ENCODE measurements at places on chromosomes 4 and X.

- DNase-seq: no peak
These were observed 205.4 kb upstream of the GNPDA2 start for GRCh38 chr4:44931720-44932119.

DNA sequence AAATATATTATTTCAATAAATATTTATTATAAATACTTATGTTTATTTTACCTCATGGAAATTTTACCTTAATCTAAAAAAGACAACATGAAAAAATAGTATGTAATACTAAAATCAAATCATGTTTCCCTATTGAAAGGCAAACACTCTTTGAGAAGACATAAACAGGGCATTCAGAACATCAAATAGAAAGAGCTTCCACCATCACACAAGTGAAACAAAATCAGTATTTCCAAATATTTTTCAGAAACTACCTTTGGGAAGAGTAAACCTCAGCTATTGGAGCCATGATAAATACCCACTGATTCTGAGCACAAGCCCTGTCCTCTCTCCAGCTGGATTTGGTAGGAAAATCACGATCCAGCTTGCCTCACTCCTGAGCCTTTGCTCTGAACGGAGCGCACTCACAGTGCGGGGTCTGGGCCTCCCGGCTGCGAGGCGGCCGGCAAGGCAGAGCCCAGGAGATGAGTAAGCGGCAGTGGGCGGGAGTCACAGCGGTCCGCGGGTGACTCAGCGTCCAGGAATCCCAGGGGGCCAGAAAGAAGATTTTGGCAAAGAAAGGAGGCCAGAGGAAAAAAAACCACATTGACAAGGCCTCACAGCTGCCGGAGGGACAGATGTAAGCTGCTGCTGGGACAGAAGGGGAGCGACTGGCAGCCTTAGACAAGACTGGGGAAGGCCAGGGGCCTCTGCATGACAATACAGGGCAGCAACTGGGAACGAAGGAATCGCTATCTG lies 14.7 kb upstream of the ANXA5 start:
- DNase-seq: peak; percentile 87

DNA sequence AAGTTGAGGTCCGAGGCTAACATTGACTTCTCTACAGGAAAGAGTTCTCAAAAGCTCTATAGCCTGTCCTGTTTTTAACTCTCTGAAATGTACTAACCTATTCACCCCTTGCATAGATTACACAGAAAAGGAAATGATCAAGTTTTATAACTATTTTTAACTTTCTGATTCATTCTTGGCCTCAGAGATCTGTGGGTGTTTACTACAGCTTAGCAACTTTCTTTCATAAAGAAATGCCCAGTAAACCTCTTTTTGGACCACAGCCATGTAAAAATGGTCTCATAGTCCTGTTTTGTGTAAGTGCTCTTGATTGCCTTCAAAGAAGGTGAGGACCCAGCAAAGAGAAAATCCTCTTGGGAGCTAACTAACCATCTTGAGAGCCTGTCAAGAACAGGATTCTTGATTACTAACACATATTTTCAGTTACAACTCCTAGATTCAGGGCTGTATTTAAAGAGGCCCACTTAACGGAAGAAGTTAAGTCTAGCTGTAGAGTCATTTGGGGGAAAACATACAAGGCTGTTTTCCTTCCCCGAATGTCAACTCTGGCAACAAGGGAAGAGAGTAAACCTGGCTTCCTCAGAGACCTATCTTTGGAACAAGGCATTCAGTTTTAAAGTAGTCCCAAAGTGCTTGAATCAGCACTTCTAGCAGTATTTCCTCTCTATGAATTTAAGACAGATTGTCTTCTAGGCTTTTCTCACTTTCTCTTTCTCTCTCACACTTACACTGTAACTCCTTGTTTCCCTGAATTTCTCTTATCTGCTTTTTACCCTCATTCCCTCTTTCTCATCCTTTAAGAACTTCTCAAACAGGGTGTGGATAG lies 78.2 kb downstream of the IL21 start:
- DNase-seq: no peak

- DNase-seq: no peak
These were observed 370.1 kb downstream of the PPP3CA start for GRCh38 chr4:100977274-100977673.

GRCh38 chrX:8773117-8773516 lies 28.1 kb downstream of the FAM9A start:
- DNase-seq: no peak

DNA sequence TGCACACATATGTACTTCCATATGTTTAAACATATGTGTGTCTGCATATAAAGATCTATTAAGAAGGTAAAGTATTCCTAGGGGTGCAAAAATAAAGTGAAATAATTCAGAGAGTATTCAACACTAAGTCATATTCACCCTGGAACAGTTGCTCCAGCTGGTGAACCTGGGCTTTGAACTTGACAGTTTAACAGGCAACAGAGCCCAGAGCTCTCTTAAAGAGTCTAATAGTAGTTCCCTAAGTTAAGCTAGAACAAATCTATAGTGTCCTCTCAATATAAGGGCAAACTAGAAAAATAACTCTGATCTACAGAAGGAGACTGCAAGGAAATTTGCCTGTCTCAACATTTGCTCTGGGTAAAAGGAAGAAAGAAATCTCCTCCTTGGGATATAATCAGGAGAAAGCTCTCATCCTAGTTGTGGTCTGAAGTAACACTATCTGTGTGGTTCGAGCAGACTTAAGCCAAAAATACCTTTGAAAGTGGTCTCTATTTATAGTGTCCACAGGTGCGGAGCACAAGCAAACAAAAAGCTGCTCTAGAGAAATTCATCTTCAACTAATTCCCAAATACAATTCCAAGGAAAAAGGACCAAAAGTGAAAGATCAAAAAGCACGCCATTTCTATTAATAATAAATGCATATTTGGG lies 29.9 kb downstream of the VEGFC start:
- no peak for DNase-seq

DNA sequence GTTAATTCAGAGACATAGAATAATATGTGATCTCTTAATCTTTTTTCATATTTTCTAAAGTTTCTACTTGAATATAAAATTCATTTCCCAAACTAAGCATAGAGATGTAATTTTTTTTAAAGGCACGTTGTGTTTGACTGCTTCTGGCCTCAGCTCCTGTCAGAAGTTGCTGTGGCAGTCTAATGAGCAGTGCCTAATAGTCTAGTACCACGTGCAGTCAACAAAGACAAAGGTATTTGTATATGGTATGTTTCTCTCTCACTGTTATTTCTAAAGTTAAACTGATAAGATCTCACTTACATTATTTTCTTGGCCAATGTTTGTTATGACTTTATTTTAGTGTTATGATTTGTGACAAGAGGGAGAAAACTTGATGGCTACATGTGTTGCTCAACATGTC lies 48.6 kb upstream of the MCUB start:
- DNase-seq: no peak

- DNase-seq: no peak
These were observed at the start of gene TBC1D1 for GRCh38 chr4:37890801-37891259. TBC1D1 (plus strand) TSS chr4:37891084; CDS start chr4:37902096, 11,012 bp downstream.

GRCh38 chrX:153667956-153668396 lies 5.6 kb downstream of the PNCK start:
- DNase-seq: no peak

DNA sequence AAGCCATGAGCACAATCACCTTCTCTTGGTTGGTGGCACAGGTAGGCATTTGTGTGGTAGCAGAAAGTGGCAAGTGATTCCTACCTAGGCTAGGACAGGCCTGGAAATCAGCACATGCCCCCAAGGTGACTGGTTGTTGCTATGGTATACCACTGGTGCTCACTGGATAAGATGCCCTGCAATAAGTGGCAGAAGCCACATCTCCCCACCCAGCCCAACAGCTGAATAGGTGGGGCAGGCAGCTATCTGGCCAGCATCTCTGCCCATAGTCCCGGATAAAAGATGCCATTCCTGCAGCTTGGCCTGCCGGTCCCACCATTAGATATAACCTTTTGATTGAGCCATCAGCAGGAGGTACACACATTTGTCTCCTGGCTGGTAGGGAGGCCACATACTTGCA lies 21.1 kb downstream of the AMER1 start:
- DNase-seq: no peak

DNA sequence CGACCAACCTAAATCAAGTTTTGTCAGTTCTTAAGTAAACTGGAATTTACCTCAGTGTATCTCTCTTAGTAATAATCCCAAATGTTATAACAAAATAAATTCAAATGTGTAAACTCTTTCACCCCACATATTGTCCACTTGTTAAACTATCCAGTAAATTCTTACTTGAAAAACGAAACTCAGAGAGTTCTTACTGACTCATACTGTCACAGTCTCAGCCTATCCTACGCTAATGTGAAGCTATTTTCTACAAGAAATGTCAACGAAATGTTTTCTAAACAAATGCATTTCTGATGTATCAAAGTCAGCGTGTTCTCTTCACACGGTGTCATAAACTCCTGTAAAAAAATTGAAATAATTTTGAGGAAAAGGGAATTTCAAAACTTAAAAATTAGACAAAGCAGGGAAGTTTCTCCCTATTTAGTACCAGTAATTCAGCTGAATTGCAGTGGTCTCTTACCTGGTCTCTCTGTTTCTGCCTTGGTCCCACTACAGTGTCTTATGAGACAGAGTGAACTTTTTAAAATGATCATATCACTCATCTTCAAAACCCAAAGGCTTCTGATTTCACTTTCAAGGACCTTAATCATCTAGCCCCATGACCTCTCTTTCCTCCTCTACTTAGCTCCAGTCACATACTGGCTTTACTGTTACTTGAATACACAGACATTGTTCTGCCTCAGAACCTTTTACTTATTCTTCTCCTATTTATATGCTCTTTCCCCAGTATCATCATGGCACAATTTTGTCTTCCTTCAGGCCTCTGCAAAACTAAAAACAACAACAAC lies 63.3 kb downstream of the DCAF8L1 start:
- DNase-seq: no peak

DNA sequence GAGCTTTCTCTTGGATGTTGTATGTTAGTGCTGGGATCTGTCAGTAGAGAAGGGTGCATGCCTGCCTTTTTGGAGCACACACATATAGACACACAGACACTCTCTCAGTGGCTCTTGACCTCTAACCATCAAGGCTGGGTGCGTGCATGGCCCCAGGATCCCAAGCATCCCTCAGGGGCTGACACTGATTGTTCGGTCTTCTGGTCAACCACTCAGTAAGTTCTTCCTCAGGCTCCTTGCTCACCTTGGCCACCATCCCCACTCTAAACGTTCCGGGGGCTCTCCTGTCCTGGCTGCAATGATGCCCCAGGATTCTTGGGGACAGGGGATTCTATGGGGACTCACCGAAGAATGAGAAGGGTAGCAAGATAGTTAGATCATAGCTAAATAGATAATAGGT lies 179.6 kb downstream of the SHOX start:
- DNase-seq: no peak

DNA sequence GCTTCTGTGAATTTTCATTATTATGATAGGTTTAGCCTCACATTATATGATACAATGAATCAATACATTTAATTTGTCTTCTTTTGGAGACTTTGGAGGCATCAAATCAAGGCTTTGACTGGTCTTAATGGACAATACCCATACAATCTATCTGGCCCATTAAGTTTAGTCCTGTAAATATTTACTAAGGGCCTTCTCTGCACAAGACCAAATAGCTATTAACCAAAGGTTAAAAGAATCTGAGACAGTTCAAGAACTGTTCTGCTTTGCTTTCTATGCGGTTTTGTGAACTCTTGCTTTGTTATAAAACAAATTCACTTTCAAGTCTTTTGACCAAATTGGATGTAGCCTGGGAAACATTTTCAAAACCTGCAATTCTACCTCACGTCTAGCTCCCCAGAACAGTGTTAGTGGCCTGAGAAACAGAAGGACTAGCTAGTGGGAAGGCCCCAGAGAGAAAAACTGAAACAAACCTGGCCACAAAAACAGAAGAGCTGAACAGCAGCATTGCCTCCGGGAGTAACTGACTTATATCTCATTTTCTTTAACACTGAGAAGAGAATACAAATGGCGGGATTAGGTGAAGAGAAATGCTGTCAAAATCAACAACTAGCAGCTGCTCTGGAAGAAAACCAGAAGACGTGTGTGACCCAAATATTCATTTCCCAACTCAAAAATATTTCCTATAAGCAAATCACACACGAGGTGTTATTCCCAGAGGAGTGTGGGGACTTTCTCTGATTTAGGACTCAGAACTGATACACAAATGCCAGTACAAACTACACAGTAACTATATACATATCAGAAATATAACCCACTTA lies 548 bp downstream of the TLR1 start:
- no peak for DNase-seq

DNA sequence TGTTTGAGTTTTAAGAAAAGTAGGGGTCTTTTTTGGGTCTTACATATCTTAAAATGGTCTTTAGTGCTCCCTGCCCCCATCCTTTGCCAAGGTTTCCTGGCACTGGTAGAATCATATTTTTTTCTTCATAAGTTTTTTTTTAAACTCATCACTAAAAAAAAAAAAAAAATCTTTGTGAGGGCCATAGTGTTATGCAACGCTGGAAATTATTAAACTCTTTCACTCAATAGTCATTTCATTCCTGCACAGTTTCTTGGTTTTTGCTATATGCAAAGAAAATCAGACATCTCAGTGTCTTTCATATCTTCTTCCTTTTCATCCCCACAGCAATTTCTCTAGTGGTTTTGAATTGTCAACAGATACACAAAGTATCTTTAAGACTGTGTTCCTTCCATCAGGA lies 95.6 kb downstream of the TMA16 start:
- DNase-seq: no peak

DNA sequence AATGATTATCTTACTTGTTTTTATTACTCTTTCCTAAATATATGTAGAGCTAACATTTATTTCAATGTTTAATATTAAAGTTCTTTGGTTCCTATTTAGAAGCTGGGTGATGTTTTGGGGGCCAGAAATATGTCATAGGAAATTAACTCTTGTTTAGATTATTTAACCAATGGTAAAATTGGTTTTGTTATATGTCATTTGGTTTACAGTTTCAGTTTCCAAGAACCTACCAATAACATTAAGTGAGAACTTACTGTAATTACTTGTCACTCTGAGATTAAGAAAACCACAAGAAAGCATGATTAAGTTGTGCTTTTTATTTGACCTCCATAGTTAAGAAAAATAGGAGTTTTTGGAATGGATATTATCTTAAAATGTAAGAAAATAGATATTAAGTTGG lies 121.2 kb downstream of the NDST3 start:
- DNase-seq: no peak

DNA sequence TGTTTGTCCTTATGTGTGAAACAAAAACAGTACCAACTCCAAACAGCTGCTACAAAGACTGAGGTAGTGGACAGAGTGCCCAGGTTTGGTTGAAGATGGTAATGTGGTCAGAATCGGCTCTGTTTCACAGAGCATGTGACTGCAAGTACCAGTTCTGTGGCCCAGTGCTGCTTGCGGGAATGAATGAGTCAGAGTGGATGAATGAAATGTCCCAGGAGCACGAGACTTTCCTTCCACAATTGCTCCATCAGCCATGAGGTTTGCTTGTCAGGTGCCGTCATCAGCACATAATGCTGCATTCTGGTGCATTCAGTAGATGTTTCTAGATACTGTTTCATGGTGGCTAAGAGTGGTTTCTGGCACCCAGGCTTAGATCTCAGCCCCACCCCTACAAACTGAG lies 84.2 kb downstream of the GPR143 start:
- DNase-seq: no peak

DNA sequence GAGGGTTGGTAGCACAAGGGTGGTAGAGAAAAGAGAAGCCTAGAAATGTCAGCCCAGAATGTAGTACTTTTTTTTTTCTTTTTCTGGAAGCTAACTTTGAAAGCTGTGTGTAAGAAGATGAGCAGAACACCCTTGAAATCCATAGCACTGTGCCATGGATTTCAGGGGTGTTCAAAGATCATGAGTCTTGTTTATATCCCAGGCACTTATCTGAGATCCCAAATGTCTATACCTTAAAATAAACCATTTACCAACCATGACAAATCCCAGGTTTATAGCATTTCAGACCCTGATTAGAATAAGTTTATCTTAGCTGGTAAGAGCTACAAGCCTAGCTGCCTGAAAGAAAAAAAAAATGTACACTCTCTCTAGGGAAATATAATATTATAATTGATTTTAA lies 389.9 kb upstream of the ANXA10 start:
- DNase-seq: no peak

Data from iPS DF 19.7 (cell line).